H7 (cell line): ENCODE measurements at places on chromosomes 5 and 9.

DNA sequence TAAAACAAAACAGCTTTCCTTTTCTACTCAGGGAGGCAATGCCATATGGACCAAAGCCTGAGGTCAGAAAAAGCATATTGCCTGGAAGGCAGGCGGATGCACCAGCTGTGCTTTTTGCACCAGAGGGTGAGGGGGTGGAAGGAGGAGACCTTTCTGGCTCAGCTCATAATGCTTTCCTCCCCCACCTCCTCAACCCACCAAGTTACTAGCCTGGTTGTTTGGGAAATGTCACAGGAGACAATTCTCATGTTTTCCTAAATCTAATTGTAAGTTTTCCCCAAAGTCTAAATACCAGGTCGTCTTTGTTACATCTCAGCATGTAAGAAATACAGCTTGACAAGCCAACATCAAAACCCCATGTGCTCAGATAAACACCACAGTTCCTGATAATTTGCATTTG is 72.6 kb upstream of the DMRTA1 start:
- DNase-seq, result no peak

DNA sequence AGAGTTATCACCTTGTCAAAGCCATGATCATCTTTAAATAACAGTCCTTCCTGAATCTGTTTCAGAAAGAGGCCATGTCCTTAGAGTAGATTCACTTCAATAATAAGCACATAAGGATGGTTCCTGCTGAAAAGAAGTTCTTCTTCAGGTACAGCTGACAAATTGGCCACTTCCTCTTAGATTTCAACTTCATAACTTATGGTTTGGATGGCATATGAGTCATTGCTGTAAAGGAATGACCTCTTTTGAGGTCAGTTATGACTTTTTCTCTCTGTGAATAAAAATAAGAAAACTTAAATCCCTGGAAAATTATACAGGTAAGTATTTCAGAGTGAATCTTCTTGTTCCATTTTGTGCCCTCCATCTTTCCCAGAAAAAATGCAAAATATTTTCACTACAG is 555.3 kb upstream of the ZNF462 start:
- DNase-seq, result no peak

GRCh38 chr5:167764641-167765289 is 526.7 kb upstream of the WWC1 start:
- DNase-seq, result no peak

DNA sequence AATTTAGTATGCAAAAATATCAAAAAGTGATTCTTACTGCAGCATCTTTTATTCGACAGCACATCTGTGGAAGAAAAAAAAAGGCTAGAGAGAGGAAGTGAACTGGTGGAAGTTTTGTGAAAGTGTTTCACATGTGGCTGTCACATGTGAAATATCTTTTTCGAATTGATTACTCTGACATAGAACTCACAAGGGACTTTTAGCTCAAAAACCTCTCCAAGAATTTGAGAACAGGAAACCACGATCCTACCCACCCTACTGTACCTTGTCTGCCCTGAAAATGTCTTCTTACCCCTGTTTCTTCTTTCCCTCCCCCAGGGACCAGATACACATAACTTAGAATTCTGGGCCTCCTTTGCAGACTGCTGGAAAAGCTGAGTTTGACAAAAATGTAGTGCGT is 106.5 kb upstream of the PRRC1 start:
- no peak for DNase-seq

GRCh38 chr5:138905541-138905940 is 30.4 kb upstream of the LRRTM2 start:
- DNase-seq, result no peak

DNA sequence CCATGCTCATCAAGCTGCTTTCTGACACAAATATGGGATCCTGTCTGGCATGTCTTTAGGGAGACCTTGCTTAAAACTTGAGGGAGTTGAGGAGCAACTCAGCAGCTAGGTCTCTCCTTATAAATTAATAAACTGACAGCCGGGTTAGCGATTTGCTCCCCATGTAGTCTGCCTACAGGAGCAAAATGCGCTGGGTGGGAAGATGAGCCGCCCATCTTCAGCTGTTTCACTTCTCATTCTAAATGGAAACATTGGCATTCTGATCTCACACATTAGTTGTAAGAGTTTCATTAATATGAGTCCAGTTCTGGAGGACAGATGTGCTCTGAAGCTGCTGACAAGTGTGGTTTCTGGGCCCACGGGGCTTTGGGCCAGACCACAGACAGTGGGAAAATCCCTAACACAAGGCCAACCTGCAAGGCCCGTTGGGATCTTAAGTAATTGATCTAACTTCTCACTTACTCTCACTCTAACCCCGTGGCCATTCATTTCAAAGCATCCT is 197.0 kb downstream of the MCTP1 start:
- DNase-seq, result no peak

- DNase-seq, result no peak
These were observed 154.6 kb downstream of the PIK3R1 start for GRCh38 chr5:68370196-68370595.

DNA sequence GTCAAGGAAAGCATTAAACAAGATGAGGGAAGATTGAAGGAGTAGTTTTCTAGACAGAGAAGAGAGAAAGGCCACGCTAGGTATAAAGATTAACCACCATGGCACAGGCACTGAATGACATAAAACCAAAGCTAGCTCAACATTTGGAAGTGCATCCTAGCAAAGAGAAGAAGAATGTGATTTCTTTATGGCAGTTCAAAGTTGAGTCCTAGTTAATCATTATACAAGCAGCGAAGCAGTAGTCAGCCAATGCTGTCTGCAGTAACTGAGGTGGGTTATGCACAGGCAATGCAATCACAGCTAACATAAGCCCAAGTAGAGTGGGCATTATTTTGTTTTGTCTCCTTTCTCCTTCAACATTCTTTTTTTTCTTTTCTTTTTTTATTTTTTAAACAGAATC is 24.0 kb upstream of the ANKRD31 start:
- no peak for DNase-seq
